Glutamatergic neuron (in vitro differentiated cells): ENCODE measurements at places on chromosomes 2 and 18. TPM values are rescaled to one million over a fixed set of nuclear protein-coding genes. Genes with fewer than 3 reads are reported as not detected.

WIPF1 gene
- 15.5 TPM for total RNA-seq

DNA sequence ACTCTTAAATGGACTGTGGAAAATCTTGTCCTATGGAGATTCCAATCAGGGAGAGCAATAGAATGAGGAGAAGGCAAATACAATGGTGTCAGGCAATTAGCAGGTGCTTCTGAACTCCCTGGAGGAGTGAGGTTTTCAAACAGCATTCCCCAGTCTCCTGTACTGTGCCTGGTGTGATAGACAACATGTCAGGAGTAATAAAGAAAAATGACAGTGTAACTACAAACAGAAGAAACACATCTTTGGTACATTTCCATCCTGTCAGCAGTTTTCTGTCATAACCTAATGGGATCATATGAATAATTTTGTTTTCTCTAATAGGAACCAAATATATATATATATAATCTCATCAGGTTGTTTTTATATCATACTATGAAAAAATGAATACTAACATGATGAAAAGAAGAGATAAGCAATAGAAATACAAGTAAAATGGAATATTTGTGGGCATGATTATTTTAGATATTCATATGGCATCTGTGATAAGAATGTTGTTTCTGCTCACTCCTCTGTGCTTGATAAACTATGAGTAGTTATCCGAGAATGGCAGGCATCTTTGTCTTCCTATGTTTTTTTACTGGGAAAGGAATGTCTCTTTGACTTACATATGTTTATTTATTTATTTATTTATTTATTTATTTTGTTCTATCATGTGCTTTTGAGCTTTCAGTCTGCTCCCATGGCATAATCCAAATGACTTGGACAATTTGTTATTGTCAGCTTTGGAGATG, 441.7 kb downstream of the TXNL1 start:
- DNase-seq, result no peak

DNA sequence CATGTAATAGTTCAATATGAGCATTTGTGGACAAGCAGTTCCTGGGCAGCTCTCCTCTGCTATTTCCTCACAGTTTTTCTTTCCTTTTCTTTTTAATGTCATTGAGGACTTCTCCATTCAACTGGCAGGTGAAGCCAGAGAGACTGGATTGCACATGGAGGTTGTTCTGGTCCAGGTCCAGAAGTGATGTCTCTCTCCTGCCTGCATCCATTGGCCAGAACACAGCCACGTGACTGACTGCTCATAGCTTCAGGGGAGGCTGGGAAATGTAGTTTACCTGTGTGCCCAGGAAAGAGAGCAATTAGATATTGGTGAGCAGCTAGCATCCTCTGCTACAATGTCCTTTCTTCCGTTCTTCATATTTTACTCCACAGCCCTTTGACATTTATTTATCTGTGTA, 20.2 kb upstream of the ADAM23 start:
- DNase-seq, result no peak

DNA sequence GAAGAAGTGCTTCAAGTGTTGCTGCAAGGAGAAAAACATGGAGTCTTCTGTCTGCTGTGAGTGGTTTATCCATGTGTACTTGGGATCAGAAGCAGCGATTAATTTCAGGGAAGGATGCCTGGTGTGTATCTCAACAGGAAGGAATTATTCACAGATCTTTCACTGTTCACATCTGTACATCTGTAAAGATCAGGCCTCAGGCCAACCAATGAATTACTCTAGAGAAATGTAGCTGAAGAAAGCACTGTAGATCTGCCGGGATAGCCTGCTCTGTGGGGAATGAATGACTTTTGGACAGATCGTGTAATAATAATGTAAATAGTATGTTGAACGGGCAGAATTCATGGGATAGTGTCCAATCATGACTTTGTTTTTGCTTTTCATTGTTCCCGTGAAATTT, 54.0 kb upstream of the SPP2 start:
- no peak for DNase-seq

GRCh38 chr18:3060667-3061580, 48.0 kb upstream of the LPIN2 start:
- DNase-seq, result no peak
